Aorta (tissue), 5 donors: ENCODE measurements at places on chromosomes 7 and 10.

DNA sequence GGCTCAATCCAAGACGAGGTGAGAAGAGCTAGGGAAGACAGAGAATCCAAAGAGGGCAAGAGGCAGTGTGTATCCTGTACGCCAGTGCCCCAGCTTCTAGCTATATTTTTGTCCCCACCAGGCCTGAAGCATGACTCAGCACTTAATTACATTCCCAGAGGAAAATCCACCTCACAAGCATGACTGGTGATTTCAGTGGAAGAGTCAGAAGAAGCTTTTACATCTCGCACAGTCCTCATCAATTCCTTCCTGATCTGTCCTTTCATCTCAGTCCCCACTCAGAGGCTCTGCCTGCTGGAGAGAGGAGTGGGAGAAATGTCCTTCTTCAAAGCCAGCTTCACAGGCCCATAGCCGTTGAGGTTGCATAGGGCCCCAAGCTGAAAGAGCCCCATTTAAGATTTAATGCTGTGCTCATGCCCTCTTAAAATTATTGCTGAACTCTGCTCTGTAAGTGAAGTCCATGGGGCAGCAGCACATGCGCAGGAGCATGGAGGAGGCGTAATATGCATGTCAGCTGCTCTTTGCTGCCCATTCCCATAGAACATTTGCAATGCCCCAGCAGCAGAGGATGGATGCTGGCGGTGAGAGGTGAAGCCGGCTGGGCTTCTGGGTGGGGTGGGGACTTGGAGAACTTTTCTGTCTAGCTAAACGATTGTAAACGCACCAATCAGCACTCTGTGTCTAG lies 39.0 kb upstream of the AOAH start:
- DNase-seq, result no peak

- no peak for DNase-seq
Measured at GRCh38 chr10:92880233-92880861, 32.0 kb downstream of the EXOC6 start.

DNA sequence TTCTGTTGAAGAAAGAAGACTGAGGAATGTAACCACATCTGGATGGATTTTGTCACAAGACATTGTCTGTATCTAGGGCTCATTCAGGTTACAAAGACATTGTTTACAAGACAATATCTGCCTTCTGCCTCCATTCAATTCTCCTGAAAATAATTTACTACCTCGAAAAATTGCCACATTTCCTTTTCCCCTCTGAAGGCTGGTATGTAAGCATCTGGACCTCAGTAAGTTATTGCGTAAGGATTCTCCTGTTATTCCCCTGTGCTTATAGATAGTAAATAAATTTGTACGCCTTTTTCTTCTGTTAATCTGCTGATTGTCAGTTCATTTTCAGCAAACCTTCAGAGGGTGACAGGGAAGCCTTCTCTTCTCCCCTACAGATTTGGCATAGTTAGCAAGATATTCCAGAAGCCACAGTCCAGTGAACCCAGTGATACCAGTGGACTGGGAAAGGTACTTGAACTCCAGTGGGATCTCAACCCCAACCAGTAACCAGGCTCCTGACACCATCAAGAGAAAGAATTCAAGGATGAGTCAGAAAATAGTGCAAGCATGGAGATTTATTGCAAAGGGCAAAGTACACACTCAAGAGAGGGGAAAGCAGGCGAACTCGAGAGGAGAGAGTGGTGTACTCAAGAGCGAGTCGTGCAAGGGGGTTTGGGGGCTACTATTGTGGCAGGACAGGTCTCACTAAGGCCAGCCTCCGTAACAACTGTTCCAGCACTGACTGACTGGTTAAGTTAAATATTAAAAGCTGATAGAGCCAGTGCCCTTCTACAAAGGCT lies 706.9 kb upstream of the GHITM start:
- no peak for DNase-seq

GRCh38 chr7:42350801-42351200 lies 113.8 kb upstream of the GLI3 start:
- DNase-seq, result no peak

DNA sequence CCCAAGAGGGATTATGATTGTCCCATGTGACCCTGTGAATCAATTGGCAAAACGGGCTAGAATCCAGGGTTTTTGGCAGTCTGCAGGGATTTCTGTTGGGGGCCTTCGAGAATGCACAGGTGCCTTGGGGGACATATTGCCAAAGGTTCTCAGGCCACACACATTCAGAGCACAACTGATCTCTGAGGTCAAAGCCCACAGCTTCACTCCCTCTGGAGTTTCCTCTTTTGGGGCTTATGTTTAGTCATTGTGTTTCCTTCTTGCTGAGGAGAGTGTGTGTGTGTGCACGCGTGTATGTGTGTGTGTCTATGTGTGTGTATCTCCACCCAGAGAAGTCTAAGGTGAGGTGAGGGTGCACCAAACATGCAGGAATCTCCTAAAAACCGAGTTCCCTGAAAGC lies 8.8 kb downstream of the PPIF start:
- DNase-seq, result no peak

DNA sequence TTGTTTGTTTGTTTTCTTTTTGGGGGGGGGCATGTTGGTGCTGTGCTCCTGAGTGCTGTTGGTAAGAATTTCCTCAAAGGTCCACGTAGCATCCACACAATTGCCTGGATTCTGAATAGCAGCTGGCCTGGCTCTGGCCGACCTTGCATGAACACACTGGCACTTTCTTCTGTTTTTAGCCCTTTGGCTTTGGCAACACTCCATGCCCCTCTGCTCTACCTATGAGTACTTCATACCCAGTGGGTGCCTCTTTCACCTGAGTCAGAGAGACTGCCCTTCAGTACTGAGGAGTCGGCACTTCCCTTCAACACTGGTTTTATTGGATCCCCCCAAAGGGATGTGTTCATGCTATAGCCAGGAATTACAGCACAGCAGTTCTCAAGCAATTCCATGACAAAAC lies 7.2 kb upstream of the NPVF start:
- no peak for DNase-seq

DNA sequence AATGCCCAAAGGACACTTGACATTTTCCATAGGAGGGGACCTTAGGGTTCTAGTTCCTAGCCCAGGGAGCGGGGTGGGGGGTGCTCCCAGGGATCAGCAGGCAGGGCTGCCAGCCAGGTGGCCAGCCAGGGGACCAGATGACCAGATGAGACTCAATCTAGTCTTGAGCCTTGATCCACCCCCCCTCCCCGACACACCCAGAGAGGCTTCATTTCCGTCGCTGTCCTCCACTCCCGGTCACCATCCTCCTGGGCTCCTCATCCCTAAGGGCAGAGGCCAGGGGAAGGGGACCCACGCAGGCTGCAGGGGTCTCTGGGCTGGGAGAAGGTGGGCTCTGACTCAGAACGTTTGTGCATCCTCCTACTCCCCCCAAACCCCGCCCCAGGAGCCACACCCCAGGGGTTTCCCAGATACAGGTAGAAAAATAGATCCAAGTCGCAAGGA lies 1.0 kb downstream of the STX1A start:
- DNase-seq, result no peak

DNA sequence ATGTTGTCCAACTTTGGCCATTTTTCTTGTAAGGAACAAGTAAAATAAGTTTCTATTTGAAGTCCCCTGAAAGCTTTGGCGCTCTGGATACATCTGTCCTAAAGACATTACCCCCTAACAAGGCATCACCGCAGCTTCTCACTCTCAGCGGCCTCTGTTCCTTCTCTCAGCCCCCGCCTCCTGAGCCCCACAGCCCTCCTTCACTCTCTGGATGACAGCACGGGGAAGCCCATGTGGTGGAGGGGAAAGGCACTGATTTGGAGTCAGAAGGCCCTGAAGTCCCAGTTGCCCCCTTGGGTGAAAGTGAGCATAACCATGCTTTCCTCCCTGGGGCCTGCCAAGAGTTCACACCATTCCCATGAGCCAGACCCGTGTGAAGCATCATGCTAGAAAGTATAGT lies 4.6 kb downstream of the H2BK1 start:
- DNase-seq, result no peak

- DNase-seq, result no peak
Measured at GRCh38 chr7:139321071-139321745, 19.9 kb upstream of the FMC1 start.

DNA sequence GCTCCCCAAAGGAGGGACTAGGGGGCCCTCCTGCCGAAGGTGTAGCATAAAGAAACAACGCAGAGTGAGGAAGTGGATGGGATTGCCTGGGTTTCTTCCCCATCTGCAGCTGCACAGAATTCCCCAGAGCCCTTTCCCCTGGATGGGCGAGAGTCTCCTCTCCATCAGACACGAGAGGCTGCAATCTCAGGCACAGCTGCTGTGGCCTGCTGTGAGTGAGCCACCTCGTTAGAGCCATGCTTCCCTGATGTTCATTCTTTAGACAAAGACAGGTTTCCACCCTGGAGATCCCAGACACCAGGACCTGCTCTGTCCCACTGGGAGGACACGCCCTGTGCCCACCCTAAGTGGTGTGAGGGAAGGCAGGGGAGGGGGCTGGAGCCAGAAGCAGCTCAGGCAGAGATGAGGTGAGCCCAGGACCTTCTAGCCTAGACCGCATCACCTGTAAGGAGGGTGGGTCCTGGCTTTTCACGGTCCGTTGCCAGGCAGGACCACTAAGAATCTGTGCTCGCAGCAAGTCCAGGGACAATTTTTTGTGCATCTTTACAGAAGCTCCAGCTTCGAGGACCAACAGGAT lies 268.6 kb upstream of the TCERG1L start:
- no peak for DNase-seq

GRCh38 chr10:110549211-110549610 lies 18.3 kb upstream of the SMC3 start:
- no peak for DNase-seq

GRCh38 chr10:22618078-22618785 lies 96.1 kb downstream of the PIP4K2A start:
- no peak for DNase-seq

DNA sequence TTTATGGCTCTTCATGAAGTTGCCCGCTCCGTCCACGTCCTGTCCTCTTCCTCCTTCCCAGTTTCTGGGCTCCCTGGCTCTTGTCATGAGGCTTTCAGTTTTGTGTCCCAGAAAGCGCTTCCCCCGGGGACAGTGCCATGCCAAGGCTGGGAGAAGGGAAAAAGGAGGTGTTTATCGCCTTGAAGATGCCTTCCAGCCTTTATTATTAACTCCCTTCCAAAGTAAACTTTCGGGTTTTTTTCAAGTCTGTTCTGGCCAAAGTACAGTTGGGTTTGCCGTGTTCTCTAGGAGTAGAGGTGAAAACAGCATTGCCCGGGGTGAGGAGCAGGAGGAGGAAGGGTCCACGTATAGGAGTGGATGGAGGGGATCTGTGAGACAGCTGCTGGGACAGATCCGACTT lies 117.2 kb downstream of the CUX1 start:
- DNase-seq, result peak; percentile 61

GRCh38 chr7:69772718-69773436 lies 174.6 kb downstream of the AUTS2 start:
- no peak for DNase-seq

DNA sequence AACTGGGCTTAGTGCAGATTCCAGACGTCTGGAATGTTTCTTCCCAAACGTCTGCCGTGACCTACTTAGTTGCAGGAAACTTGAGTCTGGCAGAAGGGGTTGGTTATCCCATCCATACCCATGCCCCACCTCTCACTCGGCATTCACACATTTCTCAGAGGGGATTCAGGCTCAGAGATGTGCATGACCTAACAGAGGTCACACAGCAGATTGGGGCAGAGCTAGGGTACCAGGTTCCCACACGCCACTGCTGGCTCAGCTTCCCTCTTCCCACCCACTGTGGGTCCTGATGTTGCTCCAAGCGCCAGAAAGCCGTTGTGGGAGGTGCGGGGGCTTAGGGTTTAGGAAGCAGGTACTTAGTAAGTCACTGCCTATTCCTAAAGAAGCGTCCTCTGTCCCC lies 3.0 kb downstream of the UCMA start:
- no peak for DNase-seq

DNA sequence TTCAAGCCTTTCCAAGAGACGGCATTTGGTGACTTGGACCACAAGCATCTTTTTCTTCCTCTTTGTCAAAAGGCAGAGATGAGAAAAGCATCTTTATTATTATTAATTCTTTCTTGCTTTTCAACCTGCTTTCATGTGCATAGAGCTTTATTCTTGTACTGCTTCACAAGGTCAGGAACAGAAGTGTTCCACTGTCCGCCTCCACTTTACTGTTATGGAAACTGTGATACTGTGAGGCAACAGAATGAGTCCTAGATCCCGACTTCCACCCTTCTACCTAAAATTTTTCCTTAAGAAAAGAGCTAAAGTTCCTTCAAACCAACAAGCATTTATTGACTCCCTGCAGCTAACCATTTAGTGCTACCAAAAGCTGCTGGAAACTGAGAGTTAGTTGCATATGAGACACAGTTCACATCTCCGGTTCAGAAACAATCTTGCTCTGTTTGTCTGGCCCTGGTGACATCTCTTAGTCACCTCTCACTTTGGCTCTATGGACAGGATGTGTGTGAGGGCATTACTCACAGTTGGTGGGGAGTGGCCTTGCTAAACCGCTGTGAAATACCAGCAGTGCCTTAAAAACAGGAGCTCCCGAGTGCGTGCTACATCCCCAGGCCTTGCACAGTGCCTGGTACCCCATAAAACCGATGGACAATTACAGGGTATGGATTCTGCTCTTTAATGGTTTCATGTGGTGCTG lies 77.1 kb upstream of the TRIL start:
- no peak for DNase-seq

DNA sequence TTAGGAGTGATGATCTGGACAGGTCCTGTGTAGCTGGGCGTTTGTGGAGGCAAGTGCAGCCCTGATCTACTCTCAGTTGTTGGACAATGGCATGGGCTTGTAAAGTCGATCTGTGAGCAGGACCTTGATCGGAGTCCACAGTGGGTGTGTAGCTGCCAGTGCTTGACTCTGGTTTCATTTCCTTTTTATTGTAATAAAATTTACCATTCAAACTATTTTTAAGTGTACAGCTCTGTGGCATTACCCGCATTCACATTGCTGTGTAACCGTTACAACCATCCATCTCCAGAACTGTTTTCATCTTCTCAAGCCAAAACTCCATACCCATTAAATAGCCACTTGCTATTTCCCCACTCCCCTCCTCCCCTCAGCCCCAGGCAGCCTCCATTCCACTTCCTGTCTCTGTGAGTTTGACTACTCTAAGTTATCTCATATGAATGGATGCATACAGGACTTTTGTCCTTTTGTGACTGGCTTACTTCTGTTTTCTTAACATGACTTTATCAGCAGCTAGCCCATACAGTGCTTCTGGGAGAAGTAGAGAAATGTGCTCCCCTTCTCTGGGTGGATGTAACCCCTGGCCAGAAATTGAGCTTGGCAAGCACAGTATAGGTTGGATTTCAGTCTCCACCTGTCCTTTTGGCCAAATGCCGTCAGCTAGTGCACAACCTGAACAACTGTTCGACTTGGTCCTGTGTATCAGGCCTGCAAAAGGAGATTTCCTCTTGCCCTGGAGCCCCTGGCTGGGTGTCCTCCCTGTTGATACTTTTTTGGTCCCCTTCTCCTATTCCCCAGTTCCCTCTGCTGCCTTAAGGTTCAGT lies 180.0 kb downstream of the LRMDA start:
- no peak for DNase-seq

DNA sequence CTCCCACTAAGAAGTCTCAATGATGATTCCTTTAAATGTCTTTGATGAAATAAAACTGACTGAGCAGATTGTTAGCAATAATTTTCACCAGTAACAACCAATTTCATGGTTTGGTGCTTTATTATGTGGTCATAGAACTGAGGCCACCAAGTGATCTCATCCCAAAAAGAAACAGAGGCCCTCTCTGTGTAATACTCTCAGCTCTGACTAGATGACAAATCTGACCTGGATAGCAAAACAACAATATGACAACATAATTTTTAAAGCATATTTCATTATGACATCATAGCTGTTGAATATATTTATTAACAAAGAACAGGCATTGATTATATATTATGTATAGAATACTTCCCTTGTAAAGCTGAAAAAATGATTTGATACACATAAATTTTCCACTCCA lies 5.9 kb downstream of the SEMA3E start:
- DNase-seq, result no peak
